ENCODE measurements at places on chromosomes 16 and 17.

GRCh38 chr16:26204138-26204537, 512.4 kb downstream of the HS3ST4 start:
- no peak for DNase-seq

DNA sequence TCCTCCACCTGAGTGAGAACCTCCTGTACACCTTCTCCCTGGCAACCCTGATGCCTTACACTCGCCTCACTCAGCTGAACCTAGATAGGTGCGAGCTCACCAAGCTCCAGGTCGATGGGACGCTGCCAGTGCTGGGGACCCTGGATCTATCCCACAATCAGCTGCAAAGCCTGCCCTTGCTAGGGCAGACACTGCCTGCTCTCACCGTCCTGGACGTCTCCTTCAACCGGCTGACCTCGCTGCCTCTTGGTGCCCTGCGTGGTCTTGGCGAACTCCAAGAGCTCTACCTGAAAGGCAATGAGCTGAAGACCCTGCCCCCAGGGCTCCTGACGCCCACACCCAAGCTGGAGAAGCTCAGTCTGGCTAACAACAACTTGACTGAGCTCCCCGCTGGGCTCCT, 679 bp downstream of the GP1BA start:
- no peak for DNase-seq

DNA sequence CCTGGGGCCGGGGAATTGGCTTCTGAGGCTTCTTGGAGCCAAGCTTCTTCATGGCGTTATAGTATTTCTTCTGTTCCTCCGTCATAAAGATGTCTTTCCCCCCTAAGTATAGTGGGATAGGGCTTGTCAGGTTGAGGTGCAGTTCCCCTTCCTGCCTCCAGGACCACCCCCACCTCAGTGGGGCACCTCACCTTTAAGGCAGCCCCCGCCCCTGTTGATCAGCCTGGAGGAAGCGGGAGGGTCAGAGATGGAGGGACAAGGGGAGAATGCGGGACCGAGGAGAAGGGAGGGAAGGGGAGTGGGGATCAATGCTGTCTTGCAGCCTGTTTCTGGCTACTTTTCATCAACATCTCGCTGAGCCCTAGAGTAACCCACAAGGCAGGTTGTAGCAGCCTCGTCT, 11.6 kb upstream of the CD79B start:
- no peak for DNase-seq

DNA sequence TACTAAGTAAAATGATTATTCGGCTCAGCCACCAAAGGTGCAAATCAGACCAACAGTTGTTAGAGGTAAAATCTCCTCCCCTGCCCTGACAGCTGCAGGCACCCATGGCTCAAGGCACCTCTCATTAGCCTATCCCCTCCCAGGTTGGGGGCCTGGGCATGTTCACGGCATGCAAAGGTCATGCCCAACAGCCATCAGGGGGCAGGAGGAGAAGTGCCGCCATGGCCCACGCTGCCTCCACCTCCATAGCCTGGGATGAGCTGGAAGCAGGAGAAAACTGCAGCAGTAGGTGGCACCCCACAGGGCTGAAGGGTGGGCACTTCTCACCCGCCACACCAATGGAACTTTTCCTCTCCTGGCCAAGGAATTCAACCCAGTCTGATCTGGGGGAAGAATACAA, 146.4 kb upstream of the COX10 start:
- DNase-seq, result no peak

GRCh38 chr16:66278111-66278531, 88.4 kb upstream of the CDH5 start:
- DNase-seq, result no peak

- DNase-seq, result no peak
Measured at GRCh38 chr16:48462106-48462740, 77.0 kb upstream of the SIAH1 start.

DNA sequence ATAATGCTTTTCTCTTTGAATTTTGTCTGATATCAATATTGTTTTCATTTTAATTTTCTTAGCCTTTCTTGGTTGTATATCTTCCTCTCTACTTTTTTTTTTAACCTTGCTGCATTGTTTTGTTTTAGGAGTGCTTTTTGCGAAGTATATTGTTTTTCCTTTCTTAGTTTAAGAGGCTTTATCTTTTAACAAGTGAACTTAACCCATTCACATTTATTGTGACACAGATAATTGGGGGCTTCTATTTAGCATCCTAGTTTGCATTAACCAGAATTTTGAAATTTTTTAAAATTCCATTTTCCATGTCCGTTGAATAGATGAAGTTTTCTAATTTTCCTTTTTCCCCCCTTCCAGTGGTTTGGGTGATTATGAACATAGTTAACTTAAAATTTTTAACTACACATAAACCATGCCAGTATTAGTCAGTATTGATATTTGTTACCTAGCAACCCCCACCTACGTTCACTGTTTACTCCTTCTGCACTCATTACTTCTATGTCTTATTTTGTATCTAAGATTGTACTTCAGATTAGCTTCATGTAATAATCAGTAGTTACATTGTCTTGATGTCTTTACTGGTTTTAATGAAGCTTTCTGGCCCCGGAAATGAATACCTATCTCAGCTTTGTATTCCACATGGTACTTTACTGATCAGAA, 44.4 kb downstream of the TNRC6A start:
- DNase-seq, result no peak

Measured in suppressor macrophage (primary cell).